ENCODE measurements at places on chromosomes 4 and X.

DNA sequence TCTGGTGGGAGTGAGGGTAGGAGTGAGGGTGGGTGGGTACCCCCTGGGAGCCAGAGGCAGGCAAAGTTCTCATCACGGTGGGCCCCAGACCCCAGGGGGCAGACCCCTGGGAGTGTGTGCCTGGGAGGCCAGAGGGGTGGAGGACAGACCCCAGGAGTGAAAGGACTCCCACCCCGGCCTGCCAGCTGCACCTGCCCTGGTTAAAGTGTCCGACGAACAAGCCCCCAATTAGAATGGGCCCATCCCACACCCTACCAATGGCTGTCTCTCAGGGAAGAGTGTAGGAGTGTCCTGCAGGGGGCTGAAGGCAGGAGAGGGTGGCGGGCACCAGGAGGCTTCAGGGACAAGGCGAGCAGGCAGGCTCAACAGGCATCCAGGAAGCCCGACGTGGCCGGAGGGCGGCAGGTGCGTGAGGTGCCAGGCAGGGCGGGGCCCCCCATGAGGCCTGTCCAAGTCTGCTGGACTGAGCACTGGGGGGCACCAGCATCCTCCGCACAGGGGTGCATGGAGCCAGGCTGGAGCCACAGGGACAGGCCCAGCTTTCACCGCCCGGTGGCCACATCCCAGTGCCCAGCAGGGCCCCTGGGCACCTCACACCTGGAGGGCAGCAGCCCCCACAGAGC is 8.7 kb downstream of the PDE6B start:
- DNase-seq: no peak

GRCh38 chr4:73836373-73837279 is at the start of gene CXCL6:
Gene CXCL6 (plus strand): TSS chr4:73836678. CDS start chr4:73836751, 73 bp downstream.
- DNase-seq: peak; percentile 60

- DNase-seq: no peak
Observed at GRCh38 chr4:176013476-176014247, 52.0 kb upstream of the WDR17 start.

DNA sequence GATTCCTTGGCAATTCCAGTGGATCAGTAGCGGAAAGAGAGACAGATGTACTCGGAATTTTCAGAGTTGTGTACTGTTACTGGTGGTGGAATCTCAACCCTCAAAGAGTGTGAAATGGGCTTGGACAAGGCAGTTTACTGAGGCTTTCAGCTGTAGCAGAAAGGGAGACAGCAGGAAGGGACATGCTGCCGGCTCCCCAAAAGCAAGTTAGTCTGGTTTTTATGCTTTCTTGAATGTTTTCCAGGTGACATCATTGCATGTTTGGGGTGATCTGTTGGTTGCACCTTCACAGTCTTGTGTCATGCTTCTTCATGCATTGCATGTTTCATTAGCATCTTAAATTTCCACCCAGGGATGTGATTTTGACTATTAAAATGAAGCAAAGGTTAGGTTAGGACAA is 1282.2 kb downstream of the ADGRL3 start:
- DNase-seq: no peak

- DNase-seq: no peak
Observed at GRCh38 chr4:86916392-86916791, 18.4 kb upstream of the AFF1 start.

DNA sequence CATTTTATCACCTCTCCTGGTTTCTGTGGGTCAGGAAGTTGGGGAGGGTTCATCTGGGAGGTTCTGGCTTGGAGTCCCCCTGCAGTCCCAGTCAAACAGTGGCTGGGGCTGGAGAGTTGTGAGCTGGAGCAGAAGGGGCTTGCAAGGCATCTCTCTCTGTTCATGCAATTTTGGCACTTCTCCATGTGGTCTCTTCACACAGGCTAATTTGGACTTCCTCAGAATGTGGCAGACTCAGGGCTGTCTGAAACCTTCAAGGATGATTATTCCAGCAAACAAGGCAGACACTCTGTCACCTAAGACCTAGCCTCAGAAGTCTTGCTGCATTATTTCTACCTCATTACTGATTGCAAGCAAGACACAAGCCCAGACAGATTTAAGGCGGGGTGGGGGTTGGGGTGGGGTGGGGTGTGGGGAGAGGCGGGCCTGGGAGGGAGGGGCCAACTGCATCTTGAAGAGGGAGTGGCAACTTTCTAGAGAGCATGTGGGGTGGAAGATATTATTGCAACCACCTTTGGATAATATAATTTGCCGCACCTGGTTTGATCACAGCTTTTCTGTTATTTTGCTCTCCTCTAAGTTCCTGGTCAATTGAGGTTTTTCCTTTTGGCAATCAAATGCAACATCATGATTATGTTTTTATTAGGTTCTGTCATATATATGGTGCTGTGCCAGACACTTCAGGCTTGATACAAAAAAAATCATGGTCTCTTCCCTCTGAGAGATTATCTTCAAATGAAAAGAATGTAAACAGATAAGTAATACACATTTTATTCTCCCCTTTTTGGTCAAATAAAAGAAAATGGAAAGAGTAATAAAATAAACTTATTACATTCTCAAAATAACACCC is 799.5 kb downstream of the RPA4 start:
- no peak for DNase-seq

All from iris pigment epithelial cell (primary cell).